ENCODE measurements at places on chromosomes 3 and 15.

- no peak for DNase-seq
Measured at GRCh38 chr3:183949690-183950089, 65.0 kb upstream of the PARL start.

- DNase-seq, result no peak
Measured at GRCh38 chr15:31081588-31082250, 19.8 kb downstream of the TRPM1 start.

- DNase-seq, result no peak
Measured at GRCh38 chr3:122962149-122962548, 65.4 kb downstream of the SEMA5B start.

- DNase-seq, result no peak
Measured at GRCh38 chr15:101255051-101255395, 3.2 kb upstream of the CHSY1 start.

DNA sequence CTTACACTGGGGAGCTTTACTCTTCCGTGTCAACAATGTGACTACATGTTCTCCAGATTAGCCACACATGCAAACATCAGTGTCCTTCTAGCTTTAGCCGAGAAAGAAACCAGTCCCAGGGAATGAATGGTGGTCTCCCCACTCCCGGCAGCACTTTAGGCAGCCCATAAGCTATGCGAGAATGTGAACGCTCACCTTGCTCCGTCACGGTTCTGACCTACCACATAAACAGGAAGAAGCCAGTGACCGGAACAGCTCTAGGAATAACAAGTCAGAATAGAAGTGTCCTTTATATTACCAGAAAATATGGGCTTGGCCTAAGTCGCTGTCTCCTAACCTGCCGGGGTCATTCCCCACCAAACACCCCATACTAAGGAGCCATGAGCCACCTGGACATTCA lies 98.0 kb upstream of the ABHD17C start:
- DNase-seq, result no peak

GRCh38 chr3:47342151-47342550 lies 38.7 kb upstream of the PTPN23 start:
- DNase-seq, result no peak

DNA sequence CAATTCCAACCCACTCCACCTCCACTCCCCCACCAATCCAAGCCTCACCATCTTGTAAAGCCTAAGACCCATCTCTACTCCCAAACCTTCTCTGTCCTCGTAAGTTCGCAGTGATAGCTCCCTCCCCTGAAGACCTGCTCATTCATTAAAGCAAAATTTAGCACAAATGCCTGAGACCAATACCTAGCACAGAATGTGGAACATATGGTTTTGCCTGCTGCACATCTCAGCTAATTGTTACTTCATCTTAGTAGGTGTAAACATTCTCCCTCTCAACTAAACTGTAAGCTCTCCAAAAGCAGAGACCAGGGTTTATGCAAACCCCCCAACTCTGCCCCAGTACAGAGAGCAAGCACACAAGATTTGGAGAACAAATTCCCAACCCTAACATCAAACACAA lies 20.5 kb downstream of the DCLK3 start:
- no peak for DNase-seq

GRCh38 chr3:134485075-134485717 lies 589 bp downstream of the ANAPC13 start:
- no peak for DNase-seq

GRCh38 chr3:14378415-14378814 lies 24.0 kb upstream of the SLC6A6 start:
- DNase-seq, result no peak

DNA sequence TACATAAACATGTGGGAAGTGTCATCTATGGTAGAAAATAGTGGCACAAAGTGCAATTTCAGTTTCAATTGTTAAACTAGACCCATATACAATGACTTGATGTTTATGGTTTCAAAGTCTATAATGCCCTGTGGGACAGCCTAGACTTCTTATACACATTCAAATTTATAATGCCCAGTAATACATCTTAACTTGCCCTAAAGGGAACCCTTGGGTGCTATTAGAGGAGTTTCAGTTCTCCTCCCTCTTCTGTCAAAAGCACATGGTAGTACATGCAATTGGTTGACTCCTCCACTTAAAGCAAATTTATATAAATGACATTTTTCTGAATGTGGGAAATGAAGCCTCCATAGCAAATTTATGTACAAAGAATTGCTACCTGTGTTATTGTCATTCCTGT lies 30.2 kb upstream of the OR5K4 start:
- DNase-seq, result no peak

GRCh38 chr3:133269393-133269792 lies 130.5 kb upstream of the BFSP2 start:
- DNase-seq, result no peak

DNA sequence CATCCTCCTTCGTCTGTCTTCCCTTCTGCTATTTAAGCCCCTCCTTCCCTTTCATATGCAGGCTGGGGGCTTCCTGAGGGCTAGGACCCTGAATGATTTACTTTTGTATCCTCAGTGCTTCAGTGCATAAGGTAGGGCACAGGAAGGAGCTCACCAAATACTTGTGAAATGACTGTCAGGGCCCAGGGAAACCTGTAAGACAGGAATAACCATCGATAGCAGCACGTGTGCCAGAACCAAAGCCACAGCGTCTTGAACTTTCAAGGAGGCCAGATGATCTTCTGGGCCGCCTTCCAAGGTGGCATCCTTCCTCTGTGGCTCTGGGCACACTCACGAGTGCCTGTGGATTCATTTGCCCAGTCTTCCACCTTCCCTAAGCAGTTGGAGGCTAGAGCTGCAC lies 3.9 kb downstream of the TMED3 start:
- no peak for DNase-seq

GRCh38 chr3:97952280-97952679 lies 20.0 kb downstream of the RIOX2 start:
- no peak for DNase-seq
